ENCODE measurements at places on chromosomes 5 and 9. TPM values are rescaled to one million over a fixed set of nuclear protein-coding genes. Genes with fewer than 3 reads are reported as not detected.
A peak's percentile ranks its signal among the peaks of the same experiment; 100 is the strongest.

- DNase-seq, result no peak
These were observed 9.4 kb downstream of the DMAC1 start for GRCh38 chr9:7790022-7790818.

GRCh38 chr9:4298255-4299004 lies 1.4 kb downstream of the GLIS3 start:
- peak; percentile 63 for DNase-seq

- no peak for DNase-seq
These were observed 45.5 kb upstream of the TNFSF15 start for GRCh38 chr9:114851306-114851705.

DNA sequence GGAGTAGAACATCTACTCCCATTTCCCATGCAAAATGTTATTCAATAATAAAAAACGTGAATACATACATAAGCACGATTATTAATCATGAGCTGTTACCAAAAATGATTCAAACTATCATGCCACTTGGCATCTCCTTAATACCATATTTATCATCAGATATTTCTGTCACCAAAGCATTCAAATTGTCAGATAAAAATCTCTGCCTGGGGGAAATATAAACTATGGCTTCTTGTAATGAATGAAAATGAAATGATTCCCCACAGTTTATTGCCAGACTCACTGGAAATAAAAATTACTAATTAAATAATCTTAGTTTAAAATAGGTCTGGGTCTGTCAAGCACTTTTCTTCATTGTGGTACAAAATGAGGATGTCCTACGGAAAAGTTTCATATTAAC lies 265.4 kb downstream of the EDIL3 start:
- no peak for DNase-seq

- DNase-seq, result no peak
These were observed 3.9 kb downstream of the GCNT4 start for GRCh38 chr5:75048457-75048953.

Gene FBP2
- total RNA-seq, result not detected

- no peak for DNase-seq
These were observed 198.7 kb downstream of the PTTG1 start for GRCh38 chr5:160620401-160620800.

DNA sequence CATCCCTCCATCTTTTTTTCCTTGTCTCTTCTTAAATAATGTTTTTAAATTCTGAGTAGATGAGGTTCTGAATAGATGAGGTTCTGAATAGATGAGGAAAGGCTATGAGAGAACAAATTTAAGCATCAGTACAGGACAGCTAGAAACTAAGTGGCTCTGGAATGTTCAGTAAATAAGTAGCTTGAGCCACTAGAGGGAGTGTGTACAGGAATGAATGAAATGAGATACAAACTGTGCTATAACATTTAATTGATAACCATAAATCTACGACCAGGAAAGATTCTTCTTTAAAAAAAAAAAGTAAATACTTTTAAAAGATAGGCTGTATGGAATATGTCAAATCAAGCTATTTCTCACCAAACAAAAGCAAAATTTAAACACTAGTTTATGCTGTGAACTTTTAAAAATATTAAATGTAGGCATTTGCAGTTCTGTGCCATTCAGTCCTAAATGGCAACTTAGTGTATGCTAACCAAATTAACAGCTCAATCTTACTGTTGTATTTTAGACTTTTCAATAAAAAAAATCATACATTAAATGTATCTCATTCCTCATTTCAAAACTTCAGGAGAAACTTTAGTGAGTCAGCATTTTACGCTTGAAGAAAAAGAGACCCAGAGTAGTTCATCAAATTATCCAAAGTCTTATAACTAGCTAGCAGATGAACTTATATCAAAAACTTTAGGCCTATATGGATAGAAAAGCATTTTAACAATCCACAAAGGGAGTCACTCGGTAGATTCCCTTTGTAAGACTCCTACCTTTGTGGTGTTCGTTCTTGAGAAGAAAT lies 70.4 kb upstream of the SNX2 start:
- DNase-seq, result peak; percentile 67
